ENCODE measurements at places on chromosomes 2 and 18. TPM values are rescaled to one million over a fixed set of nuclear protein-coding genes. Genes with fewer than 3 reads are reported as not detected.

GRCh38 chr18:46414863-46415262 is 242.2 kb downstream of the LOXHD1 start:
- DNase-seq, result no peak

The TCF7L1 gene
- total RNA-seq, result 5.7 TPM

DNA sequence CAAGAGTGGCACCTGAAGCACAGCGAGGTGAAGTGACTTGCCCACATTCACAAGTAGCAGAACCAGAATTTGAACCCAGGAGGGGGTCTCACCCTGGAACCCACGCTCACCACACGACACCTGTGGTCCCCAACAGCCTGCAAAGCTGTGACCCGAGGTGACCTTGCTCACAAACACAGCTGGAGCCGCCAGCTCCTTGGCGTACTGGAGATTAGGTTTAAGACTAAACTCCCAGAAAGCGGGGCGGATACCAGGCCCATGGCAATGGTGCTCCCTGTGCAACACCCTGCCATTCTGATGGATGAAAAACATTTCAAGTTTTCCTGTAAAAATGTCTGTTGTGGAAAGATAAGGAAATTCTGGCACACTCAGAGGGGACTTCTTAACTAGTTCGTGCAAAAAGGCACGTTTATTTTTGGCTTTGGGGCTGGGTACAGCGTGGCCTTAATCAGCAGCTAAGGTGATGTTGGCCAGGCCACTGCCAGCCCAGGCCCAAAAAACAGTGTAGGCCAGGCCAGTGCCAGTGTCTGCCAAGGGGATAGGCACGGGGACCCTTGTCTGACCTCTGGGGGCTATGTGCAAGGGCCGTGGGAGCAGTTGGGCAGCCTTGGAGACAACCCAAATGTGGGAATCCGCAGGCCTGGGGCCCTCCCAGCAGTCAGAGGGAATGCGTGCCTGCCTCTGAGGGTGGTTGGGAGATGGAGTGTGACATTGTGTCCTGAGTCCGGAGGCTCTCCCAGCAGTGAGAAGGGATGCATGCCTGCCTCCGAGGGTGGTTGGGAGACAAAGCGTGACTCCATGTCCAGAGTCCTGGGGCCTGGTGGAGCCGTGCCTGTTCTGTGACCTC is 185.0 kb upstream of the HS6ST1 start:
- DNase-seq, result no peak

The RND3 gene
- 19.2 TPM for total RNA-seq
